ENCODE measurements at places on chromosomes 7 and 10.

- DNase-seq, result no peak
Observed at GRCh38 chr10:45547207-45547606, 125.4 kb downstream of the ZFAND4 start.

DNA sequence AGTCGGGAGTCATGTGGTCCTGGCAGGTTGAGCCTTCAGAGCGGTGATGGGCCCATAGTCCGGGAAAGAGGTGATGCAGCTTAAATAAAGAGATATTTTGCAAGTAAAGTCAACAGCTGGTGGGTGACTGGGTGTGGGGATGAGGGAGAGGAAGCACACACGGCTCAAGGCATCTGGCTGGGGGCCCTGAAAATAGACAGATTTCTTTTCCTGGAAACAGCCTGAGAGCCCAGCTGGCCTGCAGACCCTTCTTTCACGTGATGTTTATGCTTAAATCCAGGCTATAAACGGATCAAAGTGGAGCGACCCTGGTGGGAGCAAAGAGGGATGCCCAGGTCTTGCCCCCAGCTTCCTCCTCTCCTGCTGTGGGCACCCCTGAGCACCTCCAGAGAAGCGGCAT, 149.1 kb downstream of the TEX36 start:
- no peak for DNase-seq

DNA sequence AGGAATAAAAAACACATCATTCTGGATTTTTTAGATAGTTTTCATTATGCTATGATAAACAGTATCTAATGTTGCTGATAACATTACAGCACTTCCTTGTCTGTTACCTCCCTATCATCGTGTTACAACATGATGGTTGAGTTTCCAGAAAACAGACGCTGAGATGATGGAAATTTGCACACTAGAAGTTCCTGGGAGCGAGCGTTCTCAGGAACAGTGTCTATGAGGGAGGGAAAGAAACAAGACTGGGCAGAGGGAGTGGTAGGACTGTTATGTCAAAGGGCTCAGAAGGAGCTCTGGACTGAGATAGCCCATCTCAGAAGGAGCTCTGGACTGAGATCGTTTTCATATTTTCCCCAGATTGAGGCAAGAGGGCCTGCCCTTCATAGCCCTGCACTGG, 121.6 kb downstream of the REEP3 start:
- DNase-seq, result no peak

- no peak for DNase-seq
Observed at GRCh38 chr10:51510231-51510630, 189.2 kb downstream of the CSTF2T start.

DNA sequence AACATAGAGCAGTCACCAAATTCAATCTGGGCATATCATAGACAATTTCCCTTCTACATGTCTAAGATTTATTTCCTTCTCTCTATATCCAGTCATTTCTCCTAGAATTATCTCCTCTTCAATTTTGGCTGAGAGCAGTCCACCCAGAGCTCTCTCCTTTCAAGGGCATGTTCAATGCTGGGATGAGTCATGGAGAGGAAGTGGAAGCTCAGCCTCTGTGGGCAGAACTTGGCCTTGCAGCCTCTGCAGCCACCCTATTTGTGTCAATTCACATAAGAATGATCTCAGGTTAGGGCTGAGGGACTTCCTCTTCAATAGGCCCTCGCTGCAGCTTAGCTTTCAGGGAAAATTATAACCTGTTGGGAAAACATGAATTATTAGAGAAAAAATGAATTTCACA, 560.8 kb downstream of the POM121L12 start:
- no peak for DNase-seq

GRCh38 chr7:70700055-70700940, 431.6 kb upstream of the GALNT17 start:
- DNase-seq, result no peak

- DNase-seq, result no peak
Observed at GRCh38 chr7:151035026-151035717, 6.9 kb downstream of the ABCB8 start.

DNA sequence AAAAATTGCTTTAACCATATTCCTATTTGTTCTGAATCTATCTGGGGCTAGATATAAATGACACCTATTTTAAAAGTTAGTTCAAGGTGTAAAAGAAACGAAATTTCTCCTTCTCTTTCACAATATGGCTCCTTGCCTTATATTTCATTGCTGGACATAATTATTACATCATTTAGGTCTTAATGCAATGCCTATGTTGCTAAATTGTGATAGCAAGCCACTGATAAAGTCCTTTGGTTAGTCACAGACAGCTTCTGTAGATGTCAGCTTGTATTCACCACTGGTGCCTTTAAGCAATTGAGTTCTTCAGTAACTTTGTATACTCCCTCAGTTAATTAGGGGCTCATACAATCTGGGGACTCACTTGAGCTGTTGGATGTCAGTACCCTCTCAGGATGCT, 1236.6 kb downstream of the GATA3 start:
- DNase-seq, result no peak

DNA sequence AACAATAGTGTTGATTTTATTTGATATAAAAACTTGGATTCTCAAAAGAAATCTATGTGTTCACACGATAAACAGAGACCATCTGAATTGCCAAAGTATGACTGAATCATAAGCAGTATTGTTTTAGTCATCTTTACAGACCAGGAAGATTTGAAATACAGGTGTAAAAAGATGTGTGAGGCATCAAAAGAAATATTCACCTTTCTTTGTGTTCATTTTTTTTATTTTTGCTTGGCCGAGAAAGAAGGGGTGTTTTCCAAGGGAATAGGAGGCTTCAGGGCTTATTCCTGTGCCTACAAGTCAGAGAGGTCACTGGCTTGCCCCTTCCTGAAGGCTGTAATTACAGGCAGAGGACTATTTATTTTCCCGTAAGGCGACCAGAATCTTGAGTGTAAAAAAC, 37.3 kb downstream of the MET start:
- no peak for DNase-seq

- DNase-seq, result no peak
Observed at GRCh38 chr7:112981966-112982365, 104.7 kb downstream of the GPR85 start.

GRCh38 chr7:79968077-79968648, 166.5 kb upstream of the GNAI1 start:
- DNase-seq, result no peak

DNA sequence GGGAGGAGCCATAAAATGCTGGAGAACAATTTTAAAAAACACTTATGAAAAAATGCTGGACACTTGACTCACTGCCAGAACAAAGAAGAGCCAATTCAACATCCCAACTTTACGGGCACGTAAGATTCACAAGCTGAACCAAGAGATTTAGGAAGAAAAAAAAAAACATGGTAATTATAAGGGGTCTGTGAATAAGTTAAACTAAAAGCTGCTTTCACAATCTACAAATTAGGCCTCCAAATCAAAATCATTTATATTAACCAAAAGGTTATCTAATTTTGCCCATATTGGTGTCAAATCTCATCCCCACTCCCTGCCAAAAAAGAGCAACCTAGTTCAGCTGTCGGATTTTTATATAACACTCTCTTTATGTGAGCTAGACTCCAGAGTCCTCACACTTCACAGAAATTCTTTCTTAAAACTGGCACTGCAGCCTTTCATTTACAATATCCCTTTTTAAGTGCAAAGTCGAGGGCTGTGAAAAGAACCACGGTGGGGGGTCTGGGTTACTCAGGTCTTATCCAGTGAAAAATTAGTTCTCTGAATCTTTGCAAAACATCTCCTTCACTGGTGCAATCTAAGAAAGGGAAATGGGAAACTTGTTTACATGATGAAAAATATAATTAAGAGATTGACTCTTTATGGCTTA, 30.4 kb upstream of the DGKI start:
- DNase-seq, result no peak

- no peak for DNase-seq
Observed at GRCh38 chr7:148701414-148701813, 2.7 kb downstream of the CUL1 start.

GRCh38 chr10:91271886-91272285, 51.4 kb downstream of the PCGF5 start:
- no peak for DNase-seq

DNA sequence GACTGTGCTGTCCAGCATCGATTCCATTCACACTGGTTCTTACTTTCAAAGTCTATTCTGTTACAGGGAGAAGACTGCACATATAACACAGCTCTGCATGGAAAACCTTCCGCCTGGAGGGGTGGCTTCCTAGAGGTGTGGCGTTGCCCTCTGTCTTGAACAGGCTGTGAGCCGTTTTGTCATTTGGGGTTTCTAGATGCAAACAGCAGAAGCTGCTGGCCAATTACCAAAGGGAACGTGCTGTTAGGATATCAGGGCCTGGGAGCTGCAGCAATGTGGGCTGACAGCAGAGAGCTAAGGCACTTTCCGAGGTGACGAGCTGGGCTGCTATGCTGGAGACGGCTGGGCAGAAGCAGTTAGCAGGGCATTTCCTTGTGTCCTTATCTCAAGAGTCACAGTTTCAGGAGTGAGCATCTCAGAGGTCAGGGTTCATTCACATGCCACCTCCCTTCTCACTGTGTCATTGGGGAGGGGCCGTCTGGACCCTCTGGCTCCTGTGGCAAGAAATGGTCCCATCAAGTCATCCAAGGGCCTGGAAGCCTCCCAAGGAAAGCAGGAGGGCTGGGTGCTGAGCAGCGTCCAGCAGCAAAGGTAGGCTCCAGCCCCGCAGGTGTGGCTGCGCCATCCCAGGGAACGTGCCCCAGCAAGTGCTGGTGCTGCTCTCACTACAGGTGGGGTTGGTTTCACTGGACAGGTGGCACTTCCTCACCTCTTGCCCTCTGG, 106.5 kb downstream of the WDR37 start:
- no peak for DNase-seq

DNA sequence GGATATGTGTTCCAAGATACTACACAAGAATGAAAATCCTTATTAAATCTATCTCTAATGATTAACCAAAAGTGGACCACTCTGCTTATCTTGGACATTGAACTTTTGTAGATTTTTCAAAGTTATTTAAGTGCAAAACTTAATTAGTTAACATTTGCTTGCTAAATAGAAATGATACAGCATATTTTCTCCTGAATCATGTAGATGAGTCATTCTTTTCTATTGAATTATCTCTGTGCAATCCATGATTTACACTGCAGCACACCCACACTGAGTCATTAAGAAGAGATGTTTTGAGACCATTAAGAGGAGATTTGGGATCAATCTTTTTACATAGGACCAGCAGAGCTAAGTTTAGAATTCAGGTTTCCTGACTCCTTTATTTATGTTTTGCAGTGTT, 6.6 kb upstream of the ABCC2 start:
- DNase-seq, result no peak

GRCh38 chr10:23493711-23494110, 54.8 kb downstream of the OTUD1 start:
- DNase-seq, result no peak

- DNase-seq, result no peak
Observed at GRCh38 chr7:157438121-157439025, 101.6 kb downstream of the DNAJB6 start.

Data from effector memory CD8-positive, alpha-beta T cell (primary cell).